ENCODE measurements at places on chromosomes 5 and 9.

DNA sequence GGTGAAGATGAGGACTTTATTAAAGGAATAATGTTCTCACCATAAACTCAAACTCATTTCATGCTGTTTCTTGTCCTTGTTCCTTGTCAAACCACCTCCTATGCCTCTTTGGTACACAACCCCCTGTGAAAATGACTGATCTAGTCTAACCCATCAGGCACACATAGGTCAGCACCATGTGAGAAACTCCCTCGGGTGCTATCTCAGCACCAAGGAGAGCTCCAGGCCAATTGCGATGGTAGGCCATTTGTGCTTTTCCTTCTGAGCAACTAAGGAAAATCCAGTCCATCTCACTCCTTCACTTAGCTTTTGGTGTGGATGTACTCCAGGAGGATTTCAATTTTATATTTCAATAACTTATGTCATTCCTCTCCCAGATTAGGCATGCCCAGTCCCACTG, 199.8 kb downstream of the ZNF608 start:
- no peak for DNase-seq

GRCh38 chr5:73968729-73969128, 342.7 kb downstream of the ARHGEF28 start:
- DNase-seq, result no peak

DNA sequence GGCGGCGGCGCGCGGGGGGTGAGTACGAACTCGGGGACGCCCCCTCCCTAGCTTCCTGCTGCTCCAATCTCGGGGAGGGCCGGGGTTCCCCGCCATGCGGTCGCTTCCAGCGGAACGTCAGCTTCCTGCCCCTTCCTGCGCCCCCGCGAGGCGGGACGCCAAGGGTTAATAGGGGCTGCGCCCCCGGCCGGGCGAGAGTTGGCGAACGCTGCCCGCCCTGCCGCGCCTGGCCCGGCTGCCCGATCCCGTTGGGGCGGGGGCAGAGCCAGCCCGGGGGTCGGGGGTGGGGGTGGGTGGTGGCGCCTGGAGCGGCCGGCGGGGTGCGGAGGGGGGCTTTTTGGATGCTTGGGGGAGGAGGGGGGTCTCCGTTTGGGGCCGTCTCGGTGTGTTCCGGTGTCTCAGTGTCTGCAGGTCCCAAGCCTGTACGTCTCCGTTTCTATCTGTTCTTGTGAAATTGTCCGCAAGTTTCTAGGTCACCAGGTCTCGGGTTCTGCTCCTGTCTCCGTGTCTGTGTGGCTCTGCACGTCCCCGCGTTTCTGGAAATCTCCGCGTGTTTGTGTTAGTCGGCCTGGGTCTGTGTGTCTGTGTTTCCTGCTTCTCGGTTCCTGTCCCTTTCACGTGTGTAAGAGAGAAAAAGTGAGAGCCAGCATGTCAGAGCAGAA, 789 bp downstream of the COL27A1 start:
- no peak for DNase-seq

- no peak for DNase-seq
Observed at GRCh38 chr5:6733411-6734242, 20.4 kb downstream of the TENT4A start.

- no peak for DNase-seq
Observed at GRCh38 chr5:171309276-171310211, 496 bp downstream of the TLX3 start.

- no peak for DNase-seq
Observed at GRCh38 chr9:1217076-1217475, 166.9 kb downstream of the DMRT2 start.

DNA sequence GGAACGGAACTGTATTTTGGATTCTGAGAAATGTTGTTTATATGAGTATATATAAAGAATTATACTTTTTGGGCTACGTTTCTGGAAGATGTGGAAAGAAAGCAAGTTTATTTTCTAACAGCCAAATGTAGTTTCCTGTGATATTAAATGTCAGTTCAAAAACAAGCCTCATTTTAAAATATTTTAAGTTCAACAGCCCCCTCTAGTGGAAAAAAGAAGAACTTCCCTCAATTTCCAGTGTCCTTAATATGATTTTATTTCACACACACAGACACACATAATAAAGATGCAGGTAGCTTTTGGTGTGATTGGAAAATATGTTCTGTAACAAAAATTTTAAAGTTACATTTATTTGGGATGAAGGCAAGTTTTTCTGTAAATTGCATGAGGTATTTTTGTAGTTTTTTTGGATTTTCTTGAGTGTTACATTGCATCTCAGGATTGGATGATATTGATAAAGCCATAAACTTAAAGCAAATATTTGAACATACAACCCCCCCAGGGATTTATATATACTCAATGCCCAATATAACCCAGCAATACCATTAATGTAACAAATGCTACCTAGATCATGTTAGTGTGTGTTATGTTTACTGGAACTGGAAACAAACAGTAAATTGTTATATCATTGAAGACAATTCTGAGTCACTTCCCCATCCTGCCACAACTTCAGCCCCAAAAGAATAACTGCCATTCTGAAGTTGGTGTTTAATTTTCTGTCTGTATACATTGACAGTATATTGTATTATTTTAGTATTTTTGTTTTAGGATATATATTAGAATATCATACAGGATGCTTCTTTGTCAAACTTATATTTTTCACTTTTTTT, 54.0 kb downstream of the CCDC171 start:
- no peak for DNase-seq

DNA sequence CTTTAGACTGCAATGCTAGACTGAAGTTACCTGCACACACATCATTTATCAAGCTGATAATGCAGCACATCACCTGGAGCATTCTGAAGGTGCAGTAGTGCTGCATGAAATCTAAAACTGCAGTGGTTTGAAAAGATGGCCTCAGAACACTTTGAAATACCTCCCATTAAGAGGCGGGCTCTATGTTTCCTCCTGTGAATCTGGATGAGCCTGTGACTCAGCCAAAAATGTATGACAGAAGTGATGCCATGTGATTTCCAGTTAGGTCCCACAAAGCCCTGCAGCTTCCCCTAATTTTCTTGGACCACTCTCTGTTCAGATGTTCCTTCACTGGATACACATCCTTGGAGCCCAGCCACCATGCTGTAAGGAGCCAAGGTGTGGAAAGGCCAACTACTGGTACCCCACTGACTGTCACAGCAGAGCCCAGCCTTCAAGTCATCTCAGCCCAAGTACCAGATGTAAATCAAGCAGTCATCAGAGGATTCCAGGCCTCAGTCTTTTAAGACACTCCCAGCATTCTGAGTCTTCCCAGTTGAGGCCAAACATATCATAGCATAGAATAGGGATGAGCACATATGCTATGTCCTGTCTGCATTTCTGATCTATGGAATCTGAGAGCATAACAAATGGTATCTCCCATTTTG, 27.2 kb upstream of the DEPDC1B start:
- no peak for DNase-seq

DNA sequence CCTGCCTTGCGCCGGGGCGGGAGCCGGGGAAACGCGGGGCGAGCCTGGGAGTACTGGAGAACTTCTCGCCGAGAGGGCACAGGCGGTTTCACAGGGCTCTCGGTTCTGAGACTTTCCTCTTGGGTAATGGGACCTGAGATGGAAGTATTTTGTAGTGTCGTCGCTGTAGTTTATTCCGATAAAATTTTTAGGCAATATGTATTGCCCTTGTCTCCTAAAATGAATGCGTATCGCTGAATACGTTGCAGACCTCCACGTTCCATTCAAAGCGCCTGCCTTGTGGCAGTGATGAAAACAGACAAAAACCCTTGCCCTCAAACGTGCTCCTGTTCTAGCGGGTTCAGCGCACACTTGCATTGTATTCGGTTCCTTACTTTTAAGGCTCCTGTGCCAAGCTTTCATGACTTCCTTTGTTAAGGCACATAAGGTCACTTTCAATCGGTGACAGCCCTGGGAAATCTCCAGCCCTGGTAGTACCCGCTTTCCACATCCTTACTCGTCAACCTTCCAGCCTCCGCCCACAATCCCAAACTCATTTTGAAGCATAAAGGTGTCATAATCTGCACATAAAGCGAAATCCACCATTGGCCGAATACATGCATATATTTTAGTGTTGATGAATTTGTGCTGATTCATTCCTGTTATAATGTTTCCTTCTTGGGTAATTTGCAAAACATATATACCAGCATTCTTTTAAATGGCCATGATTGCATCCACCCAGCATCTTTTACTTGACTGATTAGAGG, 694 bp downstream of the RMI1 start:
- DNase-seq, result no peak

GRCh38 chr9:105255421-105255820, 11.0 kb downstream of the SLC44A1 start:
- DNase-seq, result no peak

- DNase-seq, result no peak
Observed at GRCh38 chr5:31273631-31274378, 80.3 kb downstream of the CDH6 start.

DNA sequence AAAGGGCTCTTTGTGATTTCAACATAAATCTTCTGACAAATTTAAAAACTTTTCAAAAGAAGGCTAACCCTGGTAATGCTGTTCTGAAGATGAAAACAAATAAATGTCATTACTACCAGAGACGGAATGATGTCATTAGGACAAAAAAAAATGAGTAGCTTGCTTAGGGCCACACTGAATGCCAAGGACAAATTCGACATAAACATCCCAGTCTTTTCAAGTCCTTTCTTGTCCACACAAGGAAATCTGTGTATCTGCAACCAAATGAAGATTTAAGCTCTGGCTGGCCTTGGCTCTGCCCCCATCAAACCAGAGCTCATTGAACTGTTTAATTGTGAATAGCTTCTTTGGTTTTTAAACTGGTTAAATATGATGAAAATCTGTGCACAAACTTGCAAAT, 592.7 kb downstream of the TLE1 start:
- no peak for DNase-seq

GRCh38 chr5:105783811-105784210, 1886.9 kb downstream of the EFNA5 start:
- no peak for DNase-seq

- DNase-seq, result no peak
Observed at GRCh38 chr9:3795556-3795955, 269.8 kb upstream of the RFX3 start.

- no peak for DNase-seq
Observed at GRCh38 chr5:27619982-27620381, 581.6 kb upstream of the CDH9 start.

DNA sequence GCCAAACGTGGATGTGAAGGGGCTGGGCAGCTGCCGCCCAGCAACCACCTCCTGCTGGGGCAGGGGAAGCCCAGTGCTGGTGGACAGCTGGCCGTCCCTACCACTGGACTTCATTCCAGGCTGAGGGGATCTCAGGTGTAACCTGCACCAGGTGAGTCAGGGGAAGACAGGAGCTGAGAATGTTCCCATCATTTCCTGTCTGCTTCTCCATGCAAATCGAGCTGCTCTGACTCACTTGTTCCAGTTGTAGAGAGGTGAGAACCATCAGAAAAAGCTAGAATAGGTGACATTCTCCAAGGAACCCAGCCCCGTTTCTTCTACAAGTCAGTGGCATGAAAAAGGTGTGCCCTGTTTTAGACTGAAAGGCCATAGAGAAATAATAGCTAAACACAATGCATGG, 21.8 kb upstream of the BARX1 start:
- DNase-seq, result no peak

DNA sequence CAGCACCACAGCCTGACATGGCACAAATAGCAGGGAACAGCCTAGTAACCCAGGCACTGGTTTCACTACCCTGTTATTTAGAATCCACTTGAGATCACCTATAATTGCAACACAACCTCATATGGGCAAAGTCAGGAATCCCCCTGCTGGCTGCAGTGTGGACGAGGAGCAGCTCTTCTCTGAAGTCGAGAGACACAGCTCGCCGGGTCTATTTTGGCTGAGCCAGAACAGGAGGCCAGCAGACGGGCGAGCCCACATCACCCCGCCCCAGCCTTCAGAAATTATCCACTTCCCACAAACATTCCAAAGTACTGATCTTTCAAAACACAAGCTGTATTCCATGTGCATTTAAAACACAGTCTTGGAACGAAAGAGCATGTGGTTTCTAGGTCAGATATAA, 179.0 kb downstream of the ROR2 start:
- DNase-seq, result no peak

DNA sequence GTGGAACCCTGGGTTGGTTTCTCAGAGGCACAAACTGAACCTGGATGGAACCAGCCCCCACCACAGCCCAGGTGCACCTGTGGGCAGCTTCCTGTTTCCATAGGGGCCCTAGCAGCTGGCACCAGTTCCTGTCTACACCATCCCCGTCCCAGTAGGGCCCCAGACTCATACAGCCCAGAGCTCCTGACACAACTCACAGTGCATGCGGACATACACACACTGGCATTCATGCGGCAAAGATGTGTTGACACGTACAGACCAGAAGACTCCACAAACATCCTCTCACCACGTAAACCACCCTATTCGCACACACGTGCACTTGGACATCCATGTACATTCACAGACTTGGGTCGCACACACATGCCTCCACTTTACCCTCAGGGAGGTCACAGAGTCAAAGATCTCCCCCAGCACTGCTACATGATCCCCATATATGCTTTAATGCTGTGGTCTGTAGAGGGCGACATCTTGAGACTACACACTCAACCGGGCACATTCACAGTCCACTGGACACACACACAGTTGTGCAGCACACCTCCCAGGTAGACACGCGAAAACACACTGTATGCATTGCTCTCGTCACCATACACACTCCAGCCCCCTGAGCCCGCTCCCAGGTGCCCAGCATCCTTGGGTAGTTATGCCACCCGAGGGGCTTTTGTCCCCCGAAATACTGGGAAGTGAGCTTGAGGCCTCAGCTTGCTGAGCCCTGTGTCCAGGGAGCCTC, 22.4 kb downstream of the CXXC5 start:
- DNase-seq, result no peak

- DNase-seq, result no peak
Observed at GRCh38 chr5:61330341-61330844, 1.7 kb upstream of the ZSWIM6 start.

DNA sequence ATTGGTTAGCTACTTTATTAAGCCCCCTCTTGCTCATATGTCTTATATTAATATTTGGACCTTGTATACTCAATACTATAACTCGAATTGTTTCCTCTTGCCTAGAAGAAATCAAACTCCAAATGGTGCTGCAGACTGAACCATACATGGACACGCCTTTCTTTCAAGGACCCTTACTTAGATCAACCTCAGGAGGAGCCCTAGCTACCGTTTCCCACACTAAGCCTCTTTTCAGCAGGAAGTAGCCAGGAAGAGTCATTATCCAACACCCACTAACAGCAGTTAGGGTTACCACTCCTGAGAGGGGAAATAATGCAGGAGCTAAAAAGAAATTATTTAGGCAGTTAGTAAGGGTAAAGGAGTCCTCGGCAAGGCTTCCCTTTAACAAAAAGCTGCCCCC, 243.8 kb upstream of the PUM3 start:
- DNase-seq, result no peak

DNA sequence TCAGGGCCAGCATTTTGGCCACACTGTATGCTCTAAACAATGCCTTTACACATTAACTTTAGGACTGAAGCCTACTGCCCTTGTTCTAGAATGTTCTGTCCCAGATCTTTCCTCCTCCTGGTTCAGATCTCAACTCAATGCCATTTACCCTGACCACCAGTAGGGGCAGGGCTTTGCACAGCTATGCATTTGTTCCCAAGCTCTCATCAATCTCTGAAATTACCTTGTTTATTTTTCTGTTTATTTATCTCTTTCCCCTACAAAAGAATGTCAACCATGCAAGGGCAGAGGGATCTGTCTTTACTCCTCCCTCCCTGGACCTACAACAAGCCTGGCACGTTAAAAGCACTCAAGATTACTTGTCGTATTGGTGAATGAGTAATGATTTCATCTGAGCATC, 612.9 kb downstream of the BNC2 start:
- no peak for DNase-seq
